ENCODE measurements at places on chromosomes 11 and 22.

DNA sequence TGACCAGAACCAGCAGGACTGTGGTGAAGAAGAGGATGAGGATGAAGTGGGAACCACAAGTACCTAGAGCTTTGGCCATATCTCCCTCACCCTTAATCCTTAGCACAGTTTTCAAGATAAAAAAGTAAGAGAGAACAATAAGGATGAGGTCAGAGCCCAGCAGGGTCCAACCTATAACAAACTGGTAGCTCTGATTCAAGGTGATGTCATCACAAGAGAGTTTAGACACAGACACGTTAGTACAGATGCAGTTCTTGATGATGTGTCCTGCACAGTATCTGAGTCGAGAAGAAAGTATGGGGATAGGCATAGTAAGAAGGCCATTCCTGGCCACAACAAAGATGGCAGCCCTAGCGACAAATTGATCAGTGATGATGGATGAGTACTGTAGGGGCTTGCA lies 586 bp downstream of the OR56A5 start:
- DNase-seq: no peak

- no peak for DNase-seq
These were observed 3.1 kb downstream of the RPS19BP1 start for GRCh38 chr22:39529487-39529851.

GRCh38 chr11:134666273-134667174 lies 254.5 kb upstream of the B3GAT1 start:
- DNase-seq: no peak

GRCh38 chr22:46791201-46791731 lies 28.8 kb downstream of the TBC1D22A start:
- peak; percentile 87 for DNase-seq

DNA sequence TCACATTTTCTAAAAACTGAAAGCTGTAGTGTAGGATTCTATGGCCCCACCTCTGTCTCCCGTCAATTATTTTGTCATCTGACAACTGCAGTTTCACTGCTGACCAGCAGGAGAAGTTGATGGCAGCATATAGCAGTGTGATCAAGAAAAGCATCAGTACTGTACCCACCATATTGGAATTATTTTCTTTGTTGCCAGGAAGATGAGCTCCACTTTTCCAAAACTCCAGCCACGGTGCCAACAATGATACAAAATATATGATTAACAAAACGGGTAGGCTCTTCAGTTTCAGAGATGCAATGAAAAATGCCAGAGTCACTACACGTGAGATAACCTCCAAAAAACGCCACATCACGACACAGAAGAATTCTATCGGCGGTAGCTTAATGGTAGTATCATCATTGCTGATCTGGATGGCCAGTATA lies 41.3 kb downstream of the XKR3 start:
- DNase-seq: no peak

DNA sequence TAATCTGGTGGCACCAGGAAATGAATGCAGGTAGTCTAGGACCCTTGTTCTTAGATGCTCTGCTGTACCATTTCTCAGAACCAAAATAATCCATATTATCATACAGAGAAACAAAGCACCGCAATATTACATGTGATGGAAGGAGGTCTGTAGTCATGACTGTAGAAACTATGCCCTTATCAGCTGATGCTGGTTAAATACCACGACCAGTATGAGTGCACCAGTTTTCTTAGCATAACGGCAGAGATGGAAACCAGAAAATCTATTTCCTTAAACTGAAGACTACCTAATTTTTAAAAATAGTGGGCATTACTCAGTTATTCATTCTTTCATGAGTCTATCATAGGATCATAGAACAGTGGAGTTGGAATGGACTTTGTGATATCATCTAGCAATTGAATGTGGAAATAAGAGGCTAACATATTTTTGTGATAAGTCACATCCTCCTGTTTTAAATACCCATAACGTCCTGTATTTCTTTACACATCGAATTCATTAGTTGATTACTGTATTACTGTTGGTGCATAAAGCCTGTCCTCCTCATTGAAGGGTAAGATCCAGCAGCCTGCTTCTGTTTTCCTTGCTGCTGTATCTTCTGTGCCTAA lies 15.1 kb downstream of the JHY start:
- DNase-seq: no peak

- DNase-seq: no peak
These were observed 24.5 kb downstream of the GAS2 start for GRCh38 chr11:22690871-22691270.

- DNase-seq: no peak
These were observed 1.4 kb downstream of the FAM111A start for GRCh38 chr11:59144096-59144495.

- no peak for DNase-seq
These were observed 22.2 kb downstream of the RRAS2 start for GRCh38 chr11:14336507-14337503.

- DNase-seq: no peak
These were observed 27.9 kb upstream of the OAF start for GRCh38 chr11:120182790-120183491.

- DNase-seq: no peak
These were observed 36.2 kb downstream of the SERGEF start for GRCh38 chr11:17976651-17977050.

DNA sequence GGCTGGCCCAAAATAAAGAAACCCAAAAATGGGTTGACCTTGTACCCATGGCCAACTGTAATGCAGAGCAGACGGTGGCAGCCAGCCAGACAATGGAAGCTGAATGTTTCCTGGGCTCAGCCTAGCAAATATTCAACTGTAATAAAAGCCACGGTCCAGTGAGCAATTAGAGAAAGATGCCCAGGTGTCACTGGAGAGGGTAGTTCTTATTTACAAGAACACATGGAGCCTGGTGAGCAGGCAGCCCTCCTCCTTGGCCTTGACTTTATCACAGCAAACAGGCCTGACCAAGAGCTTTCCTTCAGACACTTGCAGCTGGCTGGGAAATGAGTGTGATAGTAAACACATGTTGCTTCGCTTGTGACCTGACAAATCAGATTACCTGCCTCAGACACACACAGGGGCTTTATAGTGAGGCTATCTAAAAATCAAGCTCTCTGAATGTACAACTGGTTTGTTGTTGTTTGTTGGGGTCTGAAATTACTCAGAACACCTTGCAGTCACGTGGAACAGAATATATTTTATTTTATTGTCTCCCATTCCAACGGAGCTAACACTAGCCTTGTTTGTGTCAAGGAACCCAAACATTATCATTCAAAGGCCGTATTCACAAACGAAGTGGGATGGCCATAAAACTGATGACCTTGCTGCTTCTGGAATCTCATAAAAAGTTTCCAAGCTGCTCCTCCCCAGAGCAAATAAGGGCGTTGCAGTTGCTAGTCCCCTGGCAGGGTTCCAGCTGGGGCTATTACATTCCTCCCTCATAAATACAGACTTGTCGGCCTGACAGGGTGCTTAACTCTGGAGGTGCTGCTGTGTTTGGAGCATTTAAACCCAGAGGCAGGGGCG lies 161.1 kb downstream of the BBOX1 start:
- DNase-seq: no peak

DNA sequence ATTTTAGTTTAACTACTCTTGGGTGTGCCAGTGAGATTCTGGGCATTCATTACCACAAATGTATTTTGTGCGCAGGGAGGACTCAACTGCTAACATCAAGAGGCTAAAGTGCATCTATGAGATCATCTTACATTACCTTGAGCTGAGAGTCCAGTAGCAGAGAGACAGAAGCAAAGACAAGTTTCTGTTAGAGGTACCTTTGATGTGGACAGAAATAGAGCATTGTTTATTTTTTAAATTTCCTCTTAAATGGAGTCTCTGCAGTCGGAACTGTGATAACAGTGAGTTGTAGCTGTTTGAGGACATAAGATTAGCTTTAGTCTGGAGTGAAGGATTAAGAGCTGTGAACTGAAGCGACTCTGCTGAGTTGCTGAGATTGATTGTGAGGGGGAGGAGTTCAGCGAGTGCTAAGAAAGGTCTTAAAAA lies 297.0 kb downstream of the CADM1 start:
- DNase-seq: no peak

DNA sequence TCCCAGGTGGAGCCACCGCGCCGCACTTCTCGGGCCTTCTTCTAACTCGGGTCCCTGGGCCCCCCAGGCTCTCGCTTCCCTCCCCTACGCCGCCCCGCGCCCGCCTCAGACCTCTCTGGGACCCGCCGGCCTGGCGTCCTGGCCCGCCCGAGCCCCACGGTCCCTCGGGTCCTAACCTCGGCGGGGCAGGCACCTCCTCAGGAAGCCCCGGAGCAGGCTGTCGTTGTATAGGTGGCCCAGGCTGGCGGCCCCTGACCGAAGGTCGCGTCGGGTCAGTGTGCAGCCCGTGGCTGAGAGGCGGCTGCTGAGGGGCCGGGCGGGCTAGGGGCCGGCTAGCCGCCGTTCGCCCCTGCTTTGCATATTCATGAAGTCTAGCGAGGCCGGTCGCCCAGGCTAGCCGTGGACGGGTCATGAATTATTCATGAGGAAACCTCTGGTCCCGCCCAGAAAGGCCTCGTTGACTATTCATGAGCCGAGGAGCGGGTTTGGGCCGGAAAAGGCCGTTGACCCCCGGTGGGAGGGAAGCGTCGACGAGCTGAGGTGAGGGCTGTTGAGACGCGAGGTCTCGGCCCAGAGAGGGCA lies at the start of gene HORMAD2:
HORMAD2 (plus strand) TSS at position 513 of the 582 bp plus-strand sequence. CDS start 13,489 bp downstream, outside the sequence.
- no peak for DNase-seq

GRCh38 chr11:69418576-69419296 lies 62.7 kb upstream of the LINC01488 start:
- no peak for DNase-seq

DNA sequence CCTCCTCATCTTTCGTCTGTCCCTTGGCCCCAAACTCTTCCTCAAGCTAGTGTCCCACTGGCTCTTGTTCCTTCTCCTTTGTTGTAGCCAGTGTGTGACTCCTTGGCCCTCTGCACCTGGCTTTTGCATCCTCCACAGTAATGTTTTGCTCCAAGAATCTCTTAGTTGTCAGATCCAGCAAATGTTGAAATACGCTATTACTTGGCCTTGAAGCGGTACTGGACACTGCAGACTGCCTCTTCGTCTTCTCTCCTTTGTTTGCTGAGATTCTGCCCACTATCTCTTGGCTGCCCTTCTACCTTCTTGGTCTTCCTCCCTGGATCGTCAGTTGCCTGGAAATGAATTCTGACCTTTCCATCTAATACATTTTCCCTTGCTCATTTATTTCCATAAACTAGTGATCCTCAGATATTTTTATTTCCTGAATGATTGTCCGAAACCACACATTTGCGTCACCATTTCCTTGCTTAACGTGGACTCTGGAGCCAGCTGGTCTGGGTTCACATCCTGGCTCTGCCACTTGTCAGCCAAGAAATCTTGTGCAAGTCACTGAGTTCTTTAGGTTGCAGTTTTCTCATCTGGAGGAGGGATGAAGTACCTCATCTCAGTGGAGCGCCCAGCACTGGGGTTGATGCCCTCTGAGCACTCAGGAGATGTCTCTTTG lies 113.6 kb downstream of the LDLRAD3 start:
- no peak for DNase-seq

GRCh38 chr11:9862981-9863380 lies 199.1 kb downstream of the SWAP70 start:
- no peak for DNase-seq

DNA sequence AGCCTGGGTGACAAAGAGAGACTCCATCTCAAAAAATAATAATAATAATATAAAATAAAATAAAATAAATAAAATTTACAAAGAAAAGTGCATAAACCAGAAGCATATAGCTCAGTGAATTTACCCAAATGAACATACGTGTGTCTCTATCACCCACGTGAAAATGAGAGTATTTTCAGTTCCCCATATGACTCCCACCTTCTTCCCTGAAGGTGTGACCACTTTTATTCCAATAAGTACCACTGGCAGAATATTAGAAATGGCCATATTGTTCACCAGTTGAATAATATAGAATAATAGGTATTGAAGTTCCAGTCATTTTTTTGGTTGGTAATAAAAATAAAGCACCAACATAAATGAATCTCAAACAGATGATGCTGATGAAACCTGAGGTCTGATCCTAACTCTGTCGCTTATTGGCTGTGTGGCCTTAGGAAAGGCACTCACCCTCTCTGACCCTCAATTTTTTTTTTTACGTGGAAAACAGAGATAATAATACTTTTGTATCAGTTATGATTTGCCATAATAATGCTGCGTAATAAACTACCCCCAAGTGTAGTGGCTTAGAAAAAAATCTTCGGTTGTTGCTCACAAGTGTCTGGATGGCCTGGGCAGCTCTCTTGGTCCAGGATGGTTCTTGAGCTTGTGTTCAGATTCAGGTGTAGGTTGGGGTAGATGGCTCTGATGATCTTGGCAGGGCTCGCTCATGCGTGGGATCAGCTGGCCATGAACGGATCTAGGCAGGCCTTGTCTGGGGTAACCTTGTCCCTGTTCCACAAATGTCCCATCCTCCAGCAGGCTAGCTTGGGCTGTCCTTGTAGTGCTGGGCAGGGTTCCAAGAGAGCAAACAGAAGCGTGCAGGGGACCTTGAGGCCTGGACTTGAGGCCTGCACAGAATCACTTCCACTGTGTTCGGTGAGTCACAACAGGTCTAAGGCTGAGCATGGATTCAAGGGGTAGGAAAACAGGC lies 88.1 kb downstream of the MYO18B start:
- DNase-seq: no peak

DNA sequence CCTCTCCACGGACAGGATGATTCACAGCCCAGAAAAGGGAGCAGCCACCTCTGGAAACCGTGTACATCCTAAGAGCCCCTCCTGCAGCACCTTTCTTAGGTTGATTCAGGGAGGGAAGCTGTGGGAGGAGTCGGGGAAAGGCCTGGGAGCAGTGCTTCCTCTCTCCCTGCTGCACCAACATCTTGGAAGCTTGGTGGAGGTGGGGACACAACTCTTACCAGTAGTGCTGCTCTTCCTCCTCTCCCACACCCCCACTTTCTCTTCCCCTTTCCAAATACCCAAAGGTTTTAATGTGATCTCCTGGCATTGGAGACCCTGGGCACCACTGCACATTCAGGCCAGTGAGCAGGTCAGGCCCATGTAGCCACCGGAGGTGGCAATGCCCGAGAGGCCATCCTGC lies 46.4 kb upstream of the HORMAD2 start:
- no peak for DNase-seq

DNA sequence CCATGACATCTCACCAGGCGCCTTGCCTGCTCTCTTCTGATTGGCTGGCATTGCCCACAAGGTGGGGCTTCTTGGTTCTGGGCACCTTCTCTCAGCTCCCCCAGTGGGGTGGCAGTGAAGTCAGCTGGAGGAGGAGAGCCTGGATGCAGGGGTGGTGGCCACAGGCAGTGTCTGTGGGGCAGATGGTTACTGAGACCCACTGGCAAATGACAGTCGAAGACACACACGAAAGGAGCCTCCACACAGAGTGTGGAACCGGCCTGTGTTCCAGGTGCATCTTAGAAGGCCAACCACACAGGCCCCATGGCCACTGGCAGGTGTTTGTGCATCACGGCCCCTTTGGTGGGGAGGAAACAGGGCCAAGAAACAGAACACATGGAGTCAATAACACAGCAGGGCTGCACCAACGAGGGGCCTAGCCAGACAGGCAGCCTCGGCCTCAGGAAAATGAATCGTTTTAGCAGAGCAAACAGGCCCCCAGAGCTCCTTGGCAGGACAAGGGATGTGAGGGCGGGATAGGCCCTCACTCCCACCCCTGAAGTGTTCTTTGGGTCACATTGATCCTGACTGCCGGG lies 683.4 kb downstream of the TBC1D22A start:
- DNase-seq: no peak

Data from CD4-positive, alpha-beta T cell treated with Interleukin-4 for 1 hour (primary cell).